Dermis lymphatic vessel endothelial cell (primary cell): ENCODE measurements at places on chromosomes 4 and X. TPM values are rescaled to one million over a fixed set of nuclear protein-coding genes. Genes with fewer than 3 reads are reported as not detected.

Gene TLR3
- 0.54 and 0.60 TPM in 2 replicates for total RNA-seq

Gene MAGEA10
- total RNA-seq = not detected in 2 replicates

Gene TRPC3
- under 0.01 TPM in 1 of 2 replicates, not detected in the other for total RNA-seq

Gene ALG13
- 49.0 and 61.1 TPM in 2 replicates for total RNA-seq

Gene NUDT11
- total RNA-seq = 0.52 and 0.65 TPM in 2 replicates

Gene SRPX
- 64.8 and 84.5 TPM in 2 replicates for total RNA-seq

Gene PAGE2B
- total RNA-seq = not detected in 2 replicates

Gene FRMPD3
- total RNA-seq = not detected in 2 replicates

Gene SMIM10L2A
- total RNA-seq = 0.76 and 0.95 TPM in 2 replicates

Gene TMSB15A
- total RNA-seq = 0.33 and 0.86 TPM in 2 replicates

Gene PABPC5
- total RNA-seq = 0.33 and 1.7 TPM in 2 replicates

Gene SCML1
- total RNA-seq = 5.3 and 5.4 TPM in 2 replicates

Gene FGD1
- 0.65 and 0.95 TPM in 2 replicates for total RNA-seq

Gene ARX
- total RNA-seq = not detected in 2 replicates

Gene CMC4
- total RNA-seq = 9.4 and 10.7 TPM in 2 replicates

Gene LANCL3
- total RNA-seq = 0.22 and 0.43 TPM in 2 replicates

Gene DHX15
- total RNA-seq = 112 and 145 TPM in 2 replicates

Gene DRP2
- total RNA-seq = under 0.01 TPM in 1 of 2 replicates, not detected in the other

Gene KLF8
- 0.11 and 0.26 TPM in 2 replicates for total RNA-seq

Gene PHKA1
- 6.3 and 10.3 TPM in 2 replicates for total RNA-seq

Gene DGAT2L6
- not detected in 2 replicates for total RNA-seq

Gene FAM149A
- 0.09 and 0.11 TPM in 2 replicates for total RNA-seq

Gene VEGFC
- total RNA-seq = 0.26 and 0.98 TPM in 2 replicates

Gene CSAG1
- total RNA-seq = not detected in 2 replicates

Gene GPR119
- total RNA-seq = not detected in 2 replicates

Gene UNC5C
- total RNA-seq = not detected in 2 replicates

Gene TEX13B
- total RNA-seq = not detected in 2 replicates

Gene ZNF157
- total RNA-seq = not detected in 2 replicates

Gene PRKG2
- not detected in 2 replicates for total RNA-seq

Gene NONO
- 340 and 450 TPM in 2 replicates for total RNA-seq

Gene SULT1B1
- total RNA-seq = 0.87 and 2.1 TPM in 2 replicates

Gene ANK2
- 120 and 125 TPM in 2 replicates for total RNA-seq

Gene FAM114A1
- total RNA-seq = 66.5 and 82.4 TPM in 2 replicates

Gene PDE6B
- total RNA-seq = 1.7 and 2.6 TPM in 2 replicates

Gene IL21
- not detected in 2 replicates for total RNA-seq

Gene KLB
- under 0.01 and 0.22 TPM in 2 replicates for total RNA-seq

Gene ITM2A
- total RNA-seq = 37.4 and 79.4 TPM in 2 replicates

Gene PLP1
- total RNA-seq = 1.4 and 3.3 TPM in 2 replicates

Gene WNK3
- total RNA-seq = 0.22 and 0.26 TPM in 2 replicates

Gene FAM241A
- total RNA-seq = 7.0 and 10.1 TPM in 2 replicates

Gene CYSLTR1
- not detected in 2 replicates for total RNA-seq

Gene TMPRSS11D
- under 0.01 TPM in 2 replicates for total RNA-seq

Gene PABPC1L2A
- total RNA-seq = not detected in 2 replicates

Gene HTT
- total RNA-seq = 34.7 and 37.3 TPM in 2 replicates

Gene NUDT10
- under 0.01 and 0.11 TPM in 2 replicates for total RNA-seq

Gene RBMX
- total RNA-seq = 128 and 223 TPM in 2 replicates

Gene CT45A2
- not detected in 2 replicates for total RNA-seq

Gene MAGEC3
- not detected in 2 replicates for total RNA-seq

Gene TMEM150C
- 8.3 and 11.2 TPM in 2 replicates for total RNA-seq

Gene EVC2
- 10.9 and 12.7 TPM in 2 replicates for total RNA-seq

Gene CHRDL1
- not detected in 2 replicates for total RNA-seq

Gene CXorf51A
- not detected in 2 replicates for total RNA-seq

Gene TLR10
- not detected in 2 replicates for total RNA-seq

Gene MECP2
- 18.0 and 20.3 TPM in 2 replicates for total RNA-seq

Gene FGF2
- 7.9 and 14.7 TPM in 2 replicates for total RNA-seq

Gene NPY1R
- under 0.01 and 0.09 TPM in 2 replicates for total RNA-seq

Gene S100G
- total RNA-seq = not detected in 2 replicates

Gene HTN1
- total RNA-seq = not detected in 2 replicates

Gene SPANXC
- total RNA-seq = not detected in 2 replicates
